ENCODE measurements at places on chromosomes 3 and 15.

GRCh38 chr3:128648940-128649663 lies 1.5 kb downstream of the RPN1 start:
- DNase-seq, result no peak

DNA sequence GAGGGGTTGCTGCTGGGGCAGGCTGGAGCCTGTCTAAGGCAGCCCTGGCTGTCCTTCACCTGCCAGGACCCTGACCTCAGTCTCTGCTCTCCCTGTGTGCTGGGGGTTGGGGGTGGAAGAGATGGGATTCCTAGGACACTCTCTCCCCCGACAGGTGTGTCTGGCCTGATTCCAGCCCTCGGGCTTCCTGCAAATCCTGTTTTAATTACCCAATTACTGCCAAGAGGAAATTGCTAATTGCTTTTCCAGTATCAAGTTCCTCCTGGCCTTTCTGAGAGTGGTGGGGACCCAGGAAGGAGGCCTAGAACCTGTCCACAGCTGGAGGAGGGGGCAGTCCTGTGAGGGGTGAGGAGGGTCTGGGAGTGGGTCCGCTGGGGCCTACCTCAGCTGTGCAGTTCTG lies 15.8 kb downstream of the PLXNA1 start:
- DNase-seq, result no peak

DNA sequence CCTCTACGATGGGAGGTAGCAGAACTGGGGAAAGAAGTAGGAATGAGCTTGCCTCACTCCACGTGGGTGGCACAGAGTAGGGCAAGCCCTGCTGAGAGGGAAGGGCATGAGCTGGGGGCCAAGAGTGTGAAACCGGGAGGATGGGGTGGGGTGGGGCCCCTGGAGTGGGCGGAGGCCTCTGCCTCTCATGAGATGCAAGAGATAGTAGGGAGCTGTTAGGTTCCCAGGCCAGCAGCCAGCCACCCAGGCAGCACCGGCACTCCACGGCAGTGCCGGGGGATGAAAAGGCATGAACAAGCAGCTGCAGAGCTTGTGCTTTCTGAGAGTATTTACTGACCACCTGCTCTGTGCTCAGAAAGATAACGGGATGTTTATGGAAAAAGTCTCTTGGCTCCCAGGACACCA lies 24.4 kb upstream of the PLA2G4E start:
- DNase-seq, result no peak

DNA sequence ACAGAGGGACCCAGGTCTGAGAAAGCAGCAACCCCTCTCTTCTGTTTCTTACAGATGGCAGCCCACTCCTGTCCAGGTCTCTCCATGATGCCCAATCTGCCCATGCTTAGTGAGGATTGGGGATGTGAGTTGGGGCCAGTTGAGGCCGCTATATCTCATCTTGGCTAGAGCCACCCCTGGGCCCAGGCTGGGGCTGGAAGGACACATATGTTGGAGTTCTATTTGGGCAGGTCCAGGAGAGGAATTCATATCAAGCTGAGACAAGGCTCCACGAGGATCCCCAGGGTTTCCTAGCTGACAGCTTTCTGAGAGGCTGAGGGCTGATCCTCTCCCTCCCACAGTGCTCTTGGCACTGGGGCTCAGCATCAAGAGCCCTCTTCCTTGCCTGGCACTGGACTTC lies 11.4 kb downstream of the TGM5 start:
- DNase-seq, result no peak

DNA sequence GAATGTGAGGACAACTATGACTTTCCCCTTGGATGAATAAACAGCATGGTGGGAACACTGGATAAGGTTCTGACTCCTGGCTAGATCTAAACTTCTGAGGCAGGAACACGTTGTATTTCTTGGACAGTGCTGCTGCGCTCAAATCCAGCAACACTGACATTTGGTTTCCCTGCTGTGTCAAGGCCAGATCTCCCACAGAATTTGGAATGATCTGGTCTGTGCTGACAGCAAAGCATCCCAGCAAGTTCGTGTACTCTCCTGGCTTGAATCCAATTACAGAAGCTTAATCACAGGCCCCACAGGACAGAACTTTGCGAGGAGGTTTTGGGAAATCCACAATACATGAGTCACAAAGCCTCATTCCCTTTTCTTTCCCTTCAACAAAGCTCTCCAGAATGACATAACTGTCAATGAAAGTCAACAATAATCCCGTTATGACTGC lies 92.5 kb downstream of the ADAMTS9 start:
- DNase-seq, result no peak

DNA sequence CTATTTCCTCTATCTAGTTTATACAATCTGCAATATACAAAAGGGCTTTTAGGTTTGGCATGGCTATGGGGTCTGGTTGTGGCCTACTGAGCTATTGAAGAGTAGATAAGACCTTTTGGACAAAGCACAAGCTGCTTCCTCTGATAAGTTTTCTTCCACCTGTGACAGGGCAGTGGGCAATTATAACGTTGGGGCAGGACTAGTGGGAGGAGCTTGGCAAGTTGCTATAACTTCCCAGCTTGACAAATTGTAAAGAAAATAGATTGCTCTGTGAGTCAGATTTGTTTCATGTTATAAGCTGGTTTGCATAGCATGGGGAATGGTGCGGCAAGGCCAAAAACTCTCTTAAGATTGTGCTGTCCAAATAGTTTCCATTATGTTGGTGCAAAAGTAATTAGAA lies 64.9 kb downstream of the SLC7A14 start:
- no peak for DNase-seq

GRCh38 chr3:16031434-16031833 lies 143.0 kb upstream of the GALNT15 start:
- DNase-seq, result no peak

- DNase-seq, result no peak
Measured at GRCh38 chr3:37141676-37142075, 32.7 kb downstream of the LRRFIP2 start.

- no peak for DNase-seq
Measured at GRCh38 chr3:45785605-45786150, 10.7 kb downstream of the SLC6A20 start.

GRCh38 chr3:61960976-61961375 lies 399.6 kb downstream of the PTPRG start:
- no peak for DNase-seq

- DNase-seq, result no peak
Measured at GRCh38 chr3:182755308-182755707, 38.0 kb upstream of the ATP11B start.

- DNase-seq, result no peak
Measured at GRCh38 chr3:45084820-45085816, 59.0 kb downstream of the CLEC3B start.

GRCh38 chr3:19093084-19093483 lies 55.2 kb upstream of the KCNH8 start:
- DNase-seq, result no peak

GRCh38 chr3:197343111-197343510 lies 44.7 kb upstream of the DLG1 start:
- DNase-seq, result no peak

GRCh38 chr15:25830844-25831451 lies 32.2 kb downstream of the ATP10A start:
- DNase-seq, result no peak

GRCh38 chr3:168858327-168858726 lies 762.6 kb upstream of the GOLIM4 start:
- DNase-seq, result no peak

Data from iPS DF 19.7 (cell line).